ENCODE measurements at places on chromosomes 16 and 17. TPM values are rescaled to one million over a fixed set of nuclear protein-coding genes. Genes with fewer than 3 reads are reported as not detected.

Gene YBX2
- 0.43 TPM for polyA plus RNA-seq

- DNase-seq = no peak
Measured at GRCh38 chr16:51201604-51202003, 50.5 kb upstream of the SALL1 start.

- no peak for DNase-seq
Measured at GRCh38 chr16:2824626-2825025, 5.5 kb upstream of the ZG16B start.

Gene SEC14L5
- 0.11 TPM for polyA plus RNA-seq

DNA sequence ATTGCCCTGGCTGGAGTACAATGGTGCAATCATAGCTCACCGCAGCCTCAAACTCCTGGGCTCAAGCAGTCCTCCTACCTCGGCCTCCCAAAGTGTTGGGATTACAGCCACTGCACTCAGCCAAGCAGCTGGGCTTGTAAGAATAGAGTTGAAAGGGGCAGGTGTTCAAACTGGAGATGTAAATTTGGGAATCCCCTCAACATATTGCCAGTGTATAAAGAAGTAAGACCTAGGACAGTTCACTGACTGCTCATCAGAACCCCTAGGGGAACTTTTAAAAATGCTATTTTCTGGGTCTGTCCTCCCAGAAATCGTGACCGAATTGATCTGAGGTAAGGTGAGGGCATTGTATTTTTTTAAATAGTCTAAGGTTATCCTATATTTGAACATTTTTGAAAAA, 8.9 kb upstream of the DNAJA2 start:
- DNase-seq = no peak

Gene STAC2
- polyA plus RNA-seq = 0.76 TPM

Gene WFDC1
- polyA plus RNA-seq = 1.2 TPM

GRCh38 chr16:48232493-48233040, 11.5 kb upstream of the LONP2 start:
- no peak for DNase-seq

DNA sequence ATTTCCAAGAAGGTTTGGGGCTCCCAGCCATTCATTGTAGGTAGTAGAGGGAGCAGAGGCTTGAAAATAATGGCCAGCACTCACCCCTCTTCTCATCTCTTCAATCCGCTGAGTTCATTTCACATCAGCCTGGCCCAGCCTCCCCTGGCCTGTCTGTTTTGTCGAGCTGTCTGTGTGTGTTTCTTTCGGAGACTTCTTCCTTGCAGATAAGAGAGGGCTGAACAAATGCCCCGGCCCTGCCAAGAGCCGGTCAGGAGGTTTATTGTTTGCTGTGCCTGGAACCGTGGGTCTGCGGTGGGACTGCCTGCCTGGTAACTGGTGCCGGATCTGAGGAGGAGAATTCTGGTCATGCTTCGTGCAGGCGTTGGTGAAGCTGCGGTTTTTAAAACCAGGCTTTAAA, 3.4 kb downstream of the VPS4A start:
- no peak for DNase-seq

DNA sequence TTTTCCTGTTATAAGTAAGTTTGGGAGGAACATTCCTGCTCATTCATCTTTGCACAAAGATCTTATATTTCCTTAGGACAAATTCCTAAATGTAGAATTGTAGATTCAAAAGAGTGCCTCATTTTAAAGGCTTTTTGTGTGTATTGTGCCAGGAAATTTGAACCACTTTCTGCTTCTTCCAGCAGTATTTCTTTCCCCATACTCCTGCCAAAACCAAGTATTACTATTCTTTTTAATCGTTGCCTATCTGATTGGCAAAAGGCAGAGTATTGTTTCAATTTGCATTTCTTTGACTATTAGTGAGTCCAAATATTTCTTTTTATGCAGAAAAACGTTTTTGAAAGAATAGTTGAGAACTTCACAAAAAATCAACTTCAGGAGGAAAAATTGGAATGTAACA, 9.3 kb downstream of the ANKS4B start:
- no peak for DNase-seq

Gene STX1B
- polyA plus RNA-seq = 0.22 TPM

GRCh38 chr17:1083451-1084187, 86.7 kb downstream of the TIMM22 start:
- DNase-seq = no peak

Gene KCNH6
- not detected for polyA plus RNA-seq

- no peak for DNase-seq
Measured at GRCh38 chr17:80616705-80617104, 72.1 kb downstream of the RPTOR start.

Gene NOS2
- polyA plus RNA-seq = 0.10 TPM

DNA sequence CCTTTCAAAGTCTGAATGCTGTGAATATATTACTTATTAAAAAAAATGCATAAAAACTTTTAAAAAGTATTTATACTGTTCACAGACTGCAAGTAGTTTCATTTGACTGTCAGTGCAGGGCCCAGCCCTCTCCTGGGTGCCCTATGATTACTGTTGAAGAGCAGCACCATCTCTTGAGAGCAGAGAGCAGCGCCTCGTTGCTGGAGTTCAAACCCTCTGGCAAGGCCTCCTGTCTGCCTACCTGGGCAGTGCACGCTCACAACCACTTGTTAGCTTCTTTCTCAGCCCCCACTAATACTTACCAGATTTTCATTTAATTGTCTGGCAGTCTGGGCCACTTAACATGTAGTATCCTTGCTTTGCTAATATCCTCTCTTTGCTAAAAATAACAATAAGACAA, 233.4 kb downstream of the PHKB start:
- no peak for DNase-seq

GRCh38 chr17:29458066-29458465, 67.9 kb downstream of the TAOK1 start:
- DNase-seq = no peak

DNA sequence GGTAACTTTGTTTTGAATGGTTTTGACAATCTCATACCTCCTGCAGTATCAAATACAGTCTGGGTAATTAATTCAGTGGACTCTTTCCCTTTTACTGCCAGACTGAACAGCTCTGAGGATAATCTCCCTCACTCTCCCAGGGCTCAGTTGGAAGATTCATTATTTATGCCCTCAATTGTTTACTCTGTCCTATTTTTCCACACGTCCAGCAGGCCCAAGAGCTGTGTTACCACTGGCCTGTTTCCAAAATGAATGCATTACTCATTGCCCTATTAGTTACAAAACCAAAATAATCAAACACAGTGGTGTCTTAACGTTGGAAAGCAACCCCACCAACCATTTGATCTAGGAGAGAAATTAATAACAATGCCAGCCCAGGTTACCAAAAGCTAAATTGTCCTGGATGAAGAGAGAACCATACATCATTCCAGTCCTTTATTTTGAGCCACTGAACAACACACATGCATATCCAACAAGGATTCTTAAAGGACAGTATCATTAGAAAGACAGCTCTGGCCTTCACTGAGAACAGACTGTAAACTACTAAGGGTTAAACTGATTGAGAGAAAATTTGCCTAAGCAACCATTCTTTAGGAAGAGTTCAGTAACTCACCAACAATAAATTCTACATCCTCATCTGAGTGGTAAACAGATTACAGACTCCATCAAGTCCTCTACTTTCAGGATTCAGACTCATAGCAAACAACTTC, 34.5 kb downstream of the FAM222B start:
- no peak for DNase-seq

Gene TMEM132E
- polyA plus RNA-seq = 0.04 TPM

DNA sequence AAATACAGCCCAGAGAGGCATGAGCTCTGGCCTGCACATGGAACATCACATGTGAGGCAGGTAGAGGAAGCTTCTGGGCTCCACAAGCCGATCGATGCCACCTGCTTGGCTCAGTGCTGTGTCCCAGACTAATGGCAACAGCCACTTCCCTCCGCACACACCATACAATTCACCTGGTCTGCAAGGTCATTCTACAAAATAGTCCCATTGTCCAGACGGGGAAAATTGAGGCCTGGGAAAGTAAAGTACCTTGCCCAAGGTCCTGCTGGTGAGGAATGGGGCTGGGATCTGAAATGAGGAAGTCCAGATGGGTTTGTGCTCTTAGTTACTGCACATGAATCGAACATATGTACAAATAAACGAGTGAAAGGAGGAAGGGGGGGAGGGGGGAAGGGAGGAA, 88.0 kb downstream of the LITAF start:
- no peak for DNase-seq
